ENCODE measurements at places on chromosomes 16 and 17.

- no peak for DNase-seq
Measured at GRCh38 chr17:82548681-82549303, 29.3 kb downstream of the FOXK2 start.

DNA sequence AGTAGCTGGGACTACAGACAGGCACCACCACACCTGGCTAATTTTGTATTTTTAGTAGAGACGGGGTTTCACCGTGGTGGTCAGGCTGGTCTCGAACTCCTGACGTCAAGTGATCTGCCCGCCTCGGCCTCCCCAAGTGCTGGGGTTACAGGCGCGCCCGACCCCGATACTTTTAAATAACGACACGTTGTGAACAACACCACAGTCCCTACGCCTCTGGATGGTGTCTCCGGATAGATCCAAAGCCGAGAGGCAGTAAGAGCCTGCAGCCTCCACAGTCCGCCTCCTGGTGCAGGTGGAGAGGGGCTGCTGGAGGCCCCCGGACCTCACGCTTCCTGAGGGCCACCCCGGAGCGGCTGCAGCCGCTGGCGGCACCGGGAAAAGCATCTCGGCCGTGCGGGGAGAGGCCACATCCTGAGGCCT, 741 bp upstream of the TLCD3A start:
- no peak for DNase-seq

DNA sequence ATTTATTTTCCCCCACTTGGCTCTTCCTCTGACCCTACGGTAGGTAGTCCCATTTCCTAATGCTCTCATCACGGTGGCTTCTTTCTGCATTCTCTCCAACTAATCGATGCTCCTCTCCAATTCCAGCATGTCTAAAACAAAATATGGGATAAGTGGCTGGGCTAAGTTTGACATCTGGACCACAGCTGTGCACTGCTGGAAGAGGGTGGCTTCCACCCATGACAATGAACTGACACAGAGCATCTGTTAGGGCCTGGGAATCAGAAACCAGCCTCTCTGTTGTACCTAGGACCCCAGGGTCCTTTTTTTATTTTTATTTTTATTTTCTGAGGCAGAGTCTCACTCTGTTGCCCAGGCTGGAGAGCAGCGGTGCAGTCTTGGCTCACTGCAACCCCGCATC, 29.0 kb upstream of the SLC39A11 start:
- DNase-seq = no peak

DNA sequence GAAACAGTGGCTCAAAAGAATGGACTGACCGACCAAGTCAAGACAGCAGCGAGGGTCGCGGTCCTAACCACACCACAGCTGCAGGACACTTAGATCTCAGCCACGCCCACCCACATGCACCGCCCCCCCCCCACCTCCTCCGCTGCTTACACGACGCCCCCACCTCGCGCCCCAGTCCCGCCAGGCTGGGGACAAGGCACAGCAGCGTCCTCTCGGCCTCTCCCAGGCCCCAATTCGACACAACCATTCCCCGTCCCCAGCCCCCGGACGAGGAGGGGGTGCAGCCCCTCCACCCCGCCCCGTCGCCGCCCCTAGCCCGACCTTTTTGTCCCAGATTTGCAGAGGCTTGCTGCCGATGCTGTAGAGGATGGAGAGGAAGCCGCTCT, 477 bp downstream of the CFAP20 start:
- DNase-seq = no peak

- DNase-seq = no peak
Measured at GRCh38 chr16:81740169-81740568, 38.9 kb upstream of the PLCG2 start.

DNA sequence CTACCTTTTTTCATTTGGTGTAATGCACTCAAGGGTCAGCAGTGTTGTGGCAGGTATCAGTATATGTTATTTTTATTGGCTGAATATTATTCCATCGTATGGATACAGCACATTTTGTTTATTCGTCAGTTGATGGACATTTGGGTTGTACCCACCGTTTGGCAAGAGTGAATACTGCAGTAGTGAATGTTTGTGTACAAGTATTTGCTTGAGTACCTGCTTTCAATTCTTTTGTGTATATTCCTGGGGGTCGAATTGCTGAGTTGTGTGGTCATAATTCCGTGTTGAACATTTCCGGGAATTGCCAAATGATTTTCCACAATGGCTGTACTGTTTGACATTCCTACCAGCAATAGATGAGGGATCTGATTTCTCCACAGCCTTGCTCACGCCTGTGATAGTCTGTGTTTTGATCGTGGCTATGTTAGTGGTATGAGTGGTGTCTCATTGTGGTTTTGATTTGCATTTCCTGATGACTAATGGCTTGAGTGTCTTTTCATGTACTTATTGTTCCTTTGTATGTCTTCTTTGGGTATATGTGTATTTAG, 108.4 kb downstream of the OR1D5 start:
- no peak for DNase-seq

DNA sequence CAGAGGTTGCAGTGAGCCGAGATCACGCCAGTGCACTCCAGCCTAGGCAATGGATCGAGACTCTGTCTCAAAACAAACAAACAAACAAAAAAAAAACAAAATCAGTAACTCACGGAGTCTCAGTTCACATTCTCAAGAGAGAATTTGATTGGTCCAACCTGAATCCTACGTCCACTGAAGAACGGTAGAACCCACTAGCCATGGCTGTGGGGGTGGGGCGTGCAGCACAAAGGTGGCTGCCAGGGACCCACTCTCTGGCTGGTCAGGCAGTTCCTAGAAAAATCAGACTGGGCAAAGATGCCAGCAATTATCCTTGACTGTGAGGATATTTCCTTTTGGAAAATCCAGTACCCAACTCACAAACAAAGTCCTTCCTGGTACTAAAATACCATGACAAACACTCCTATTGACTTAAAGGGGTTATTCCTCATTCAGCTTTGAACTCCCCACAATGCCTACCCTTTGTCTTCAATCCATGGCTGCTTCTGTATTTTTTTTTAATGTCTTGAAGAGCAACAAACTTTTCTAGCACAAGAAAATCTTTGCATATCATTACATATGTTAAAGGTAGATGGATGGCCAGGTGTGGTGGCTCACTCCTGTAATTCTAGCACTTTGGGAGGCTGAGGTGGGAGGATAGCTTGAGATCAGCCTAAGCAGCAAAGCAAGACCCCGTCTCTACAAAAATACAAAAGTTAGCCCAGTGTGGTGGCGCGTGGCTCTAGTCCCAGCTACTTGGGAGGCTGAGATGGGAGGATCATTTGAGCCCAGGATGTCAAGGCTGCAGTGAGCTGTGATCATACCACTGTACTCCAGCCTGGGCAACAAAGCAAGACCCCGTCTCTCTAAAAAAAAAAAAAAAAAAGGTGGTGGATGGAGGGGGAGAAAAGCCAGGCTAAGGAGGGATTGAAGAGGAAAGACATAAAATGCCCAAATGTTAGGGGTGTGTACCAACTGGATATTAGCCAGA, 3.8 kb upstream of the POLR3E start:
- no peak for DNase-seq

GRCh38 chr17:67243284-67243683, 1.7 kb downstream of the HELZ start:
- no peak for DNase-seq

DNA sequence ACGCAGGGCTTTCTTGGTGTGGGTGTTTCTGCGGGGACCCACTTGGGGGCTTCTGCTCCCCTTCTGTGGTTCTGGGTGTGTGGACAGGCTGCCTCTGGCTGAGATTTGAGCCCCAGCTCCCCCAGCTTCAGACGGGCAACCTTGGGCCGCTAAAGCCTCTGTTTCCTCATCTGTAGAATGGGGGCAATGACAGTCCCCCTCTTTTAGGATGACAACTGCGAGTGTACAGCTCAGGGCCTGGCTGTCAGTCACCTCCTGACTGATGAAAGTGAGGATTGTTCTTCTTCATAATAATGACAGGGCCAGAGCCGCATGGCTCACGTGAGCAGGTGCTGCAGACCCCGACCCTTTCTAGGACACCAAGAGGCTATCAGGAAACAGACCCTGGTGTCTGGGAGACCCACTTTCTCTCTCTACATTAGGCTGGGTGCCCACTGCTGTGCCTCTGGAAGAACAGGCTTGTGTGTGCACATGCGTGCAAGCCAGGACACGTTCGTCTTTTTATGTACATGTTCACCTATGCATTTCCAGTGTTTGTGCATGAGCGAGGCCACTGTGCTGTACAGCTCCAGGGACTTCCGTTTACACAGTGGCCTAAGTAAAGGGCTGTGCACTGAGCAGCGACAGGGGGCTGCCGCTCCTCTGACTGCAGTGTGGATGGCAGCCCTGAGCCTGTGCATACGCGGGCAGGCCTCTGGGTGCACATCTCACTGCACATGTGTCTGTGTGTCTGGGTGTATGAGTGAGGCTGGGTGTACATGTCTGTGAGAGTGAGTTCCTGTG, 4.6 kb downstream of the SPNS3 start:
- no peak for DNase-seq

GRCh38 chr17:6455321-6455705, 11.1 kb downstream of the PIMREG start:
- no peak for DNase-seq

DNA sequence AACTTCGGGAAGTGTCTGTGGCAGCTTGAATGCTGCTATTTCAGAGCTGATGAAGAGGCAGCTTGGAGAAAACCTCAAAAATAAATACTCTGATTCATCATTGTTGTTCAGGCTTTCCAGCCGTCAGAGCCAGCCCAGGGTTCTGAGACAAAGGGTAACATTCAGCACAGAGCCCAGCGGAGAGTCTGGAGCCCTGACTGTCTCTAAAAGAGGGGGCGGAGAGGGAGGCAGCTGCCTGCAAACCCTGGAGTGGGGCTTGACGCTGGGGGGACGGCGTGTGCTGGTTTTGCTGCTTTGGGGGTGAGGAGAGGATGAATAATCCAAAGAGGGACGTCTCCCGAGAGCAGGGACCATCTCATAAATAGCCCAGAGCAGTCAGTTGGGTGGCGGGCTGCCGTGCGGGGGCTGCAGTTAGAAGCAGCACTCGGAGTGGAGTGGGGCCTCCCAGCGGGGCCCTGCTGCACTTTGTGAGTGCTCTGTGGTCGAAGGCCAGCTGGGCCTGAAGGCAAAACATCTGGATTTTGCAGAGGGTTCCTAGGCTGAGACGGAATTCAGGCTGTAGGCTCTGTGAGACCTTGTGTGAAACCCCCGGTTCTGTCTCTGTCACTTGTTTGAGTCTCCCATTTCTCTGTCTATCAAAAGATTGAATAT, 237.8 kb downstream of the PRKCA start:
- no peak for DNase-seq

DNA sequence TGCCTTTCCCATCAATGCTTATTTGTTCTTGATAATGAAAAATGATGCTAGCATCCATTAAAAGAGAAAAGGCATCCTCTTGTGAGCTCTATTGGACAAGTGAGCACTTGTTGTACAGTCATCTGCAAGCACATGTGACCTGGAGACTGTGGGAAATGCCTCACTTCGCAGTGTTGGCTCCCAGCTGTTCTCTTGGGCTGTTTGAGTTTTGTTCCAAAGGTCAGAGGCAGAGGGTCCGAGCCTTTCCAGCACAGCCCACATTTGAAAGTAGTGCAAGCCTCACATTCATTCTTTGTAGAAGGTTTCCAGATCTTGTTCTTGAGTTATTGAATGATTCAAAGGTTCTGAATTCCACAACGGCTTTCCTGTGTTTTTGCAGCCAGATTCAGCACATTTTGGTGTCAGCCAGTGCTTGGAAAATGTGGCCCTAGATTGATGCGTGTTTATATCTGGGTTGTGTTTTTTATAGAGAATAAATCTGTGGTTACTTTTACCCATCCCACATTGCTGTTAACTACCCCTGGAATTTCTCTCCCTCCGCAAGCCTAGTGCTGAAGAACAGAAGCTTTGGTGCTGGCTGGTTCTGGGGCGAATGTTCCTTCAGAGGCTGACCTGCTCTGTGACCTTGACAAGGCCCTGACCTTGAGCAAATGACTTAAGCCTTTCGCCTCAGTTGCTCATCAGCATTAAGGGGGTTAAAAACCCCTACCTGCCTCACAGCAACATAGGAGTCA, 49.8 kb downstream of the CDH1 start:
- no peak for DNase-seq

- DNase-seq = no peak
Measured at GRCh38 chr17:83152227-83152744, 72.9 kb downstream of the METRNL start.

DNA sequence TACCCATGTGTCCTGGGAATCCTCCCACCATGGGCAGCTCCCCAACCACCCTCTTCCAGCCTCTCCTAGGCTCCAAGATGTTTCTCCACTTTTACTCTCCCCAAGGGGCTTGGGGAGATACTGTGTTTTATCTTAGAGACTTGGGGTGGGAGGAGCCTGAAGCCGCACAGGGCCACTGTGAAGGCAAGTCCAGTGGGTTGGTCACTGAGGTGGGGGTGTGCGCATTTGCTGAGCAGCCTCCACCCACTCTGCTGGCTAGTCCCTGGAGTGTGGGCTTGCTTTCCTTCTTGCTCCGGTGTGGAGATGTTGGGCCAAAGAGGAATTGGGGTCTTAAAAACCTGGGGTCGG, 4.1 kb upstream of the CLDN9 start:
- DNase-seq = no peak

DNA sequence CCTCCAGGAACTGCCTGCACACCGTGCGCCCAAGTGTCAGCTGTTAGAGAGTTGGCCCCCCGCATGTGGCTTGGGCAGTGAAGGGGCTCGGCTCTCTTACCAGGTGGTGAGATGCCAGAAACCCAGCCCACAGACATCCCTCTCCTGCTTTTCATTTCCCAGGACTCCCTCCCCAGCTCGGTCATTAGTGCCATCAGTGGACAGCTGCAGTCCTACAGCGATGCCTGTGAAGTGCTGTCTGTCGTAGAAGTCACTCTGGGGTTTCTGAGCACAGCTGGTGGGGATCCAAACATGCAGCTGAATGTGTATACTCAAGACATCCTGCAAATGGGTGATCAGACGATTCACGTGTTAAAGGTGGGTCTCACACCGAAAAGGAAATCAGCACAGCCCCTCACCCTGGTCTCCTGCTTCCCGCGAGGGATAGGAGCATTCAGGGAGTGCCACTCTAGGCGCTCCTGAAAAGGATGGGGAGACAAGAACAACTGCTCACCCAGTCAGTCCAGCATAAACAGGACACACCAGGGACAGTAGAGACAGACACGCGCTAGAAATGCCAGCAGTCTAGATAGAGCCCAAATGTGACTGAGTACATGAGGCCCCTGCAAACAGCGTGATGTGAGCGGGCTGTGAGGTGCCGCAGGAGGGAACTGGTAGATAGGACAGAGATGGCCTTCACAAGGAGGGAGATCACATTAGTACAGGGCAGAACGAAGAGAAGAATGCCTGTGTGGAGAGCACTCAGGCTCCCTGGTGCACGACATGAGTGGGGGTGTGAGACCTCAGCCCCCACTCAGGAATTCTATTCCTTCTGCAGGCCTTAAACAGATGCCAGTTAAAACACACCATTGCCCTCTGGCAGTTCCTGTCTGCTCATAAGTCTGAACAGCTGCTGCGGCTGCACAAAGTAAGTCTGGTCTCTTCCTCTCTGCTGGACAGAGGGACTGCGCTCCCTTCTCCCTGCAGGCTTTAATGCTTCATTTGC, 25.7 kb upstream of the ENDOV start:
- DNase-seq = no peak

GRCh38 chr16:644556-644955, 2.9 kb downstream of the MCRIP2 start:
- DNase-seq = no peak

DNA sequence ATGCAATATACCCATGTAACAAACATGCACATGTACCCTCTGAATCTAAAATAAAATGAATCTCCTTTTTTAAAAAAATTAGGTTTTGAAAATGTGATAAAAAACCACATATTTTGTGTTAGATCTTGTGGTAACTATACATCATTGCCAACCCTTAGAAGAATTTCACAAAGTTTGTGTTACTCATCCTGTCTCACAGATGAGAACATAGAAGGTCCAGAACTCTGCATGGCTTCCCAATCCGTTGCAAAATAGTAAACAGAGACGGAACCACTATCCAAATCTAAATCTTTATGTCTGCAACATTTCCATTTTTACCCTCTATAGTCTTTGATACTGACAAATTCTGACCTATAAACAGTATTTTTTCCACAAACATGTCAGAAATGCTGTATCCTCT, 759.9 kb downstream of the KCNJ2 start:
- no peak for DNase-seq
